CD4-positive, alpha-beta T cell (primary cell): ENCODE measurements at places on chromosomes 16 and 17.
A peak's percentile ranks its signal among the peaks of the same experiment; 100 is the strongest.

DNA sequence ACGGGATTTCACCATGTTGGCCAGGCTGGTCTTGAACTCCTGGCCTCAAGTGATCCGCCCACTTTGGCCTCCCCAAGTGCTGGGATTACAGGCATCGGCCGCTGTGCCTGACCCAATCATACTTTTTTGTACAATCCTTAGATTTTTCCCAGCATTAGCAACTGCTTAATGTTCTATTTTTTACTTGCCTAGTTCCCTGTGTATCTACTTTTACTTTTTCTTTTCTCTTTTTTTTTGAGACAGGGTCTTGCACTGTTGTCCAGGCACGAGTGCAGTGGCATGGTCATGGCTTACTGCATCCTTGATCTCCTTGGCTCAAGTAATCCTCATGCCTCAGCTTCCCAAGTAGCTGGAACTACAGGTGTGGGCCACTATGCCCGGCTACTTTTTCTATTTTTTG is 9.5 kb downstream of the GRB2 start:
- no peak for DNase-seq

DNA sequence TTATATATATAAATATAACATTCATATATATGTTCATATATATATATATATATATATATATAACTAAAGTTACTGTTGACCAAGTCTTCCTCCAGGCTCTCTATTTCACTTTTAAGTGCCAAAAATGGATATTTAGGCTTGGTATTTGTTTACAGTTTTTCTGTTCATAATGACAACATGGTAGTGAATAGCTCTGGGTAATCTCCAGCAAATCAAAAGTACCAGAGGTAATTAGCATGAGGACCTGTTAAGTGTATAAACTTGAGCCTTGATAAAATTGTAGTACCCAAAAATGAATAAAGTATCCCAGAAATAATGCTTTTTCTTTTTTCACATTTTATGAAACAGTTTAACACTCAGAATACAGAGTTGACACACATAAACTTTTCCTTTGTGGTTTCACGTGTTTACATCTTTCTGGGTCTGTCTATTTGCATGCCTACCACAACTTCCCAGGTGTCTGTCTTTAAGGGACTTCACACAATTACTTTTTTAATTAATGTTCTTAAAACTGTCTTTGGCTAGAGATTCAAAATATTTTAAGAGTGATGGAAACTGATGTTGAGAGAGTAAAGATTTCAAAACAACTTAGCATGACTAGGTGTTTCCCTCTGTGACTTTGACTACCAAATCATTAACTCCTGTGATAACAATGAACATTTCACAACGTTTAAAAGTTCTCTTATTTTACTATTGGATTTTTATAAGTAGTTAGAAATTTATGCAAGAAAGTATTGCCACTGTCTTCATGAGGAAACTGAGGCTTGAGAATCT is 47.9 kb downstream of the RABEP1 start:
- DNase-seq: no peak

GRCh38 chr16:89722392-89723278 is 1.3 kb downstream of the ZNF276 start:
- DNase-seq: peak; percentile 81

GRCh38 chr17:43475494-43476089 is 8.2 kb upstream of the DHX8 start:
- DNase-seq: no peak

DNA sequence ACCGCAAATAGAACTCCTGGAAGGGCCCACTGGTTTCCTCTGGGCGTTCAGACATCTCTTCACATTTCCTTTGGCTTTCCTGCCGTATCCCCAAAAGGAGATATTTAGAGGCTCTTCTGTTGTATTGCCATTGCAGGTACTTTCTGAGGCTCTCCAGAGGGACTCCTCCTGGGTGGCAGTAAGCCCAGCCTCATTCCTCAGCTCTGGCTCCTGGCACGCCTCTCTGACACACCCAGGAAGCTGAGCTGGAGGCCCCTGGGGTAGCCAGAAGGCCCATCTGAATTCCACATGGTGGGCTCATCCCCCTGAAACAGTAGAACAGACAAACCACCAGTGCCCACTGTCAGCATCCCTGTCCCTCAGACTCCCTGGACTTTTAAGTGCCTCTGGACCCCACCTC is 206.7 kb downstream of the PARN start:
- DNase-seq: no peak

- DNase-seq: no peak
Observed at GRCh38 chr16:68414581-68414980, 33.7 kb downstream of the SMPD3 start.
